ENCODE measurements at places on chromosomes 4 and X.

- DNase-seq: no peak
These were observed 36.0 kb upstream of the ARSJ start for GRCh38 chr4:114015444-114015899.

GRCh38 chrX:84873176-84873575 lies 130.5 kb upstream of the APOOL start:
- no peak for DNase-seq

- no peak for DNase-seq
These were observed 45.8 kb upstream of the GIMD1 start for GRCh38 chr4:106414366-106414765.

GRCh38 chrX:101484135-101484534 lies 1.1 kb upstream of the ARMCX4 start:
- no peak for DNase-seq

DNA sequence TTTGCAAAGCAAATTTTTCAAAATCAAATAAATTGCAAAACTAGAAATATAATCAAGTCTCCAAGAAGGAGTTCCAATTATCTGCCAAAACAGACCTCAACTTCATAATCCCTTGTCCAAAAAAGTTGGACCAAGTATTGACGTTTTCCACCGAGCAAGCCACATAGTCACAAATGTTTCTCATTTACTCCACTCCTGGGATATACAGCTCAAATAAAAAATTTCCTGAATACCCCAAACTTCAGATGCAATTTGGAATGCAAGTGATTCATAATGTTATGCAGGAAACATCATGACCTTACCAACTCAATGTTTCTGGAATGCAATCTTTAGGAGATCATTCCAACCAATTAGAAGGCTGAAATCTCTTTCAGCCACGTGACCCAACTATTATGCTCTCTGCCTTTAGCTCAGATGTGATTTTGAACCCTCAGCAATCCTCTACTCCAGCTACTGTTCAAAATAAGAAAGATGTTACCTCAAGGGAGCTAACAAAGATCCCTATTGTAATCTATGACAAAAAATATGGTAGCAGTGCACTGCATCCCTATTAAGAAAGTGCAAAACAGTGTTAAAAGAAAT lies 72.4 kb downstream of the PRDM5 start:
- no peak for DNase-seq

DNA sequence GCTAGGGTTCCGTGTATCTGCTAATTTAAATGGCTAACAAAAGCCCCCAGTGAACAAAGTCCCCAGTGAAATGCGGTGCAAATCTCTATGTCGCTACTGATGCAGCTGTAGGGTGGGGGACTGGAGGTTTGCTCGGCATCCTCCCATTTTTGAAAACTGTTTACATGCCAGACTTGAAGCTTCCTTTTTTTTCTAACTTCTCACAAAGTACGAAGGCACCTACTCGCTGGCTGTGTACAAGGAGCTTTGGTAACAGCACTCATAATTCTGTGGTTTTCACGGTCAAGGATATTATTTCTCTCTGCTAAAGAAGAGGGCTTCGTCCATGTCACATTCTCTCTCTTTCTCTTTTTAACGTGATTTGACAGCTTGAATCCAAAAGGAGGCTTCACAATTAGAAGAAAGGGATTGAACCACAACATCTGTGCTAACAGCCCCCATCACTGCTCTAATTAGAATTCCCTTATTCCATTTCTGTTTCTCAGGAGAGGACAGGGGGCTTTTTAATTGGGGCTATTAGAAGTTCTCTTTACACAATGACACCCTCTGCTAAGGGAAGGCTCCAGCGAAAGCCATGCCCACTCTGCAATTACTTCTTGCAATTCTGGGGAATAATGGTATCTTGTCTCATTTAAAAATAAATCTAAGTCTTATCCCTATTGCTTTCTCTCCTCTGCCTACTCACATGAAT lies 46.7 kb downstream of the TMEM156 start:
- DNase-seq: no peak

GRCh38 chr4:35138449-35138848 lies 1105.9 kb downstream of the ARAP2 start:
- DNase-seq: no peak

GRCh38 chrX:74324131-74324530 lies 20.2 kb downstream of the ZCCHC13 start:
- DNase-seq: no peak
